Endothelial cell (in vitro differentiated cells): ENCODE measurements at places on chromosomes 11 and 22.

GRCh38 chr11:47258317-47258902 lies 614 bp downstream of the NR1H3 start:
- no peak for DNase-seq

GRCh38 chr22:19488285-19488684 lies 8.6 kb downstream of the CDC45 start:
- no peak for DNase-seq

DNA sequence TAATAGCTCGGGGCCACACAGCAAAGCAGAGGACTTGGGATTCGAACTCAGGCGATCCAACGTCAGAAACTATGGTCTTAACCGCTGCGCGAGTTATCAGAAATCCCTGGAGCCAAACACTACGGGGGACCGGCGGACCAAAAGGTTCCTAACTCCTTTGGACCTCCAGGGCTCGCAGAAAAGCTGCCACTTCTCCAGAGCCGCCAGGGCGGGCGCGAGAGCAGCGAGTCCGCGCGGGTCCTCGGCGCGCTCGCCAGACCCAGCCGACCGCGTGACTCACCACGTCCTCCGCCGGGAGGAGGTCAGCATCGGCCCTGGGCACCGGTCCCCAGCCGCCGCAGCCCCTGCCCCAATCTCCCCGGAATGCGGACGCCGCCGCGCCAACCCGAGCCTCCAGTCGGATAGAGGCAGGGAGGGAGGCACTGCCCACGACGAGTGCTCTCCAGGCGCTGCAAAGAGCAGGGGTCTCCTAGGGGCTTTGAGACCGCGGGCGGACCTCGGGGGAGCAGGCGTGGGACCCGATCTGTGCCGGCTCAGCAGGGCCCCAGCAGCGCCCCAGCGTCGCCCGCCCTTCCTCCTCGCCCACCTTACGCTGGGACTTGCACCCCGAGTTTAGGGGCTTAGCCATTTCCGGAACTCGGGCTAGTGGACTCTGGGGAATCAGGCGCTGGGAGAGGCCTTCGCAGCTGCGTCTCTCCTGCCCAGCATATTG lies 6.2 kb upstream of the ALX4 start:
- DNase-seq, result no peak

GRCh38 chr22:48270731-48271130 lies 1508.3 kb downstream of the TBC1D22A start:
- no peak for DNase-seq

GRCh38 chr11:91686700-91687099 lies 537.9 kb upstream of the FAT3 start:
- DNase-seq, result no peak
